ENCODE measurements at places on chromosomes 6 and 20. TPM values are rescaled to one million over a fixed set of nuclear protein-coding genes. Genes with fewer than 3 reads are reported as not detected.

CST2 gene
- total RNA-seq: not detected

NINL gene
- total RNA-seq: 9.6 TPM

SLC24A3 gene
- total RNA-seq: 13.5 TPM

IL17A gene
- total RNA-seq: not detected

CLVS2 gene
- total RNA-seq: 1.8 TPM

CAGE1 gene
- total RNA-seq: not detected

ZBTB24 gene
- 8.2 TPM for total RNA-seq

SPDEF gene
- not detected for total RNA-seq

GSTA3 gene
- total RNA-seq: not detected

TSHZ2 gene
- total RNA-seq: 14.0 TPM

TRAPPC3L gene
- total RNA-seq: not detected

SLC16A10 gene
- total RNA-seq: 0.83 TPM

VIP gene
- total RNA-seq: 36.4 TPM

BPIFA1 gene
- total RNA-seq: not detected

EIF6 gene
- total RNA-seq: 71.3 TPM

BLTP3A gene
- 6.8 TPM for total RNA-seq

PDE10A gene
- total RNA-seq: 33.5 TPM

IP6K3 gene
- 6.7 TPM for total RNA-seq

SLC22A1 gene
- 1.1 TPM for total RNA-seq

SIRPD gene
- not detected for total RNA-seq

EYA2 gene
- 2.0 TPM for total RNA-seq

RSPH3 gene
- 8.6 TPM for total RNA-seq

SOX4 gene
- total RNA-seq: 3.9 TPM

RAB32 gene
- total RNA-seq: 35.3 TPM

ADGRG6 gene
- total RNA-seq: 12.6 TPM

SIM1 gene
- total RNA-seq: not detected

IPCEF1 gene
- 0.71 TPM for total RNA-seq

SLC2A10 gene
- 6.4 TPM for total RNA-seq

MUC21 gene
- not detected for total RNA-seq

HRH3 gene
- not detected for total RNA-seq

CD40 gene
- 13.6 TPM for total RNA-seq

ADAM33 gene
- 49.9 TPM for total RNA-seq

IRF4 gene
- total RNA-seq: 0.33 TPM

FKBP1C gene
- total RNA-seq: not detected

RSPH9 gene
- total RNA-seq: 0.16 TPM

GHRH gene
- not detected for total RNA-seq

TFAP2C gene
- total RNA-seq: 3.5 TPM

MROH8 gene
- 11.1 TPM for total RNA-seq

ERVFRD-1 gene
- total RNA-seq: 0.36 TPM

NKX2-2 gene
- total RNA-seq: not detected

VSTM2L gene
- total RNA-seq: 3.4 TPM

C6orf58 gene
- total RNA-seq: not detected

SLC22A7 gene
- total RNA-seq: not detected

TMEM217 gene
- total RNA-seq: not detected

PROKR2 gene
- total RNA-seq: not detected

COMMD7 gene
- 26.3 TPM for total RNA-seq

DEFB129 gene
- total RNA-seq: not detected

PRDM13 gene
- total RNA-seq: not detected
